ENCODE measurements at places on chromosomes 16 and 17.

- DNase-seq, result peak; percentile 90
These were observed 2.8 kb upstream of the UBTF start for GRCh38 chr17:44222112-44222869.

GRCh38 chr17:80703142-80703478 lies 158.5 kb downstream of the RPTOR start:
- no peak for DNase-seq

GRCh38 chr17:5591966-5592365 lies 7.7 kb upstream of the NLRP1 start:
- no peak for DNase-seq

DNA sequence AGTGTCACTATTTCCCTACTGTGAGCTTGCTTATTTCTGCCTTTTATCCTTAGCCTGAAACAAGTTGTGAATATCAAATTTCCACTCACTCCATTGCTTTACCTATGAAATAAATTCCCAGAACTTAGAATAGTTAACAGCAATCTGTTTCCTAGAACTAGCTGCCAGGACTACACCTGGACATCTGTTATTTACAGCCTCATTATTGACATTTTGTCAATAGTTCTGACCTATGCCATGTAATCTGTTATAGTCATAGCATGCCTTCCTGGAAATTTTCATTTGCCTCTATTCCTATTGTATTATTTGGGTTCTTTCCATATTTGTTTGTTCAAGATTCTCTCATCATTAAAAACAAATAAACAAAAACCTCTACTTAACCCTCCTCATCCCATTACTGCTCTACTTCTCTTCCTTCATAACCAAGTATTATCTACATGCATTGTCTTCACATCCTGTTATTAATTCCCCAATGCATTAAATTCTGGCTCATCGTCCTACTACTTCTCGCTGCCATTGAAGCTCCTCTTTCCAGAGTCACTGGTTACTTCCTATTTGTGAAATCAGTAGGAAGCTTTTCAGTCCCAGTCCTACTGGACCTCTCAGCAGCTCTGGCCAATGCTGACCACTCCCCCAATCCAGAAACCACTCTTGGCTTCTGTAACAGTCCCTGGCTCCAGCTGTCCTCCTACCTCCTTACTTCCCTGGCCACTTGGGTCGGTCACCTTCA lies 55.3 kb downstream of the PIGL start:
- DNase-seq, result no peak

GRCh38 chr17:28293994-28294393 lies 25.0 kb upstream of the TMEM97 start:
- no peak for DNase-seq

- no peak for DNase-seq
These were observed 46.0 kb downstream of the YPEL2 start for GRCh38 chr17:59377410-59377809.

- DNase-seq, result peak; percentile 70
These were observed 904 bp downstream of the MAP2K3 start for GRCh38 chr17:21285164-21286065.

GRCh38 chr16:1194665-1195392 lies 30.2 kb downstream of the TPSG1 start:
- DNase-seq, result no peak

- no peak for DNase-seq
These were observed 15.4 kb downstream of the MGRN1 start for GRCh38 chr16:4639899-4640509.

GRCh38 chr17:63881935-63882601 lies at the start of gene GH2:
Gene GH2, minus strand, starts transcription at chr17:63881944. Its CDS starts 143 bp downstream, at chr17:63881801.
- no peak for DNase-seq

DNA sequence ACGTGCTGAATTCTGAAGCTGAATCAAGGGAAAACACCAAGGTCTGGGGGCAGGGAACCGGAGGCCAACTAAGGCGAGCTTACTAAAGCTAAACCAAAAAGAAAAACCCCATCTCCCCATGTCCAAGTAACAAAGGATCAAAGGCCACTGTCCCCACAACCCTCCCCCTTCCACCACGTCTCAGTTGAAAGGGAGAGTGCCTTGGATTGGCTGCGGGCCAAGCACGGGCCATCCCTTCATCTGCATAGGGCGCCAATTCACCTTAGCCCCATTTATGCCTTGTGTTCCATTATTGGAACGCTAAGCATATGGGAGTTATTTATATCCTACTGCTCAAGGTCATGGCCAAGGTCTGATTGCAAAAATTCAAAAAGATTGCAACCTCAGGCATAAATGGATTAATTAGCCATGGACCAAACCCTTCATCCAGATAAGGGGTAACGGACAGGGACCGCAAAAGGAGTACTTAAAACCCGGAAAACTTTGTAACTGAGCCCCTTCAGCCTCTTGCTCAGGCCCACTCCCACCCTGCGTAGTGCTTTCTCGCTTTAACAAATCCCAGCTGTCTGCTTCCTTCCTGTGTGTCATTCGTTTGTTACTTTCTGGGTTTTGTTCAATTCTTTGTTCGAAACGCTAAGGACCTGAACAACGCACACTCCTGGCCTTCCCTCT lies 740 bp upstream of the ATP6V0D1 start:
- DNase-seq, result peak; percentile 76
